ENCODE measurements at places on chromosomes 11 and 22.
A peak's percentile ranks its signal among the peaks of the same experiment; 100 is the strongest.

- DNase-seq: no peak
Observed at GRCh38 chr11:2775083-2775625, 75.4 kb upstream of the KCNQ1OT1 start.

- no peak for DNase-seq
Observed at GRCh38 chr11:57175478-57175877, 6.3 kb upstream of the LRRC55 start.

GRCh38 chr11:117985953-117986887 lies at the start of gene IL10RA:
TSS of gene IL10RA (plus strand) at chr11:117986394. CDS start at chr11:117986468, 74 bp downstream.
- DNase-seq: peak; percentile 63

GRCh38 chr11:18012122-18012905 lies 533 bp downstream of the SERGEF start:
- no peak for DNase-seq

GRCh38 chr22:44750481-44750880 lies 1.9 kb upstream of the ARHGAP8 start:
- DNase-seq: no peak

- no peak for DNase-seq
Observed at GRCh38 chr11:16047073-16047472, 309.3 kb downstream of the SOX6 start.

DNA sequence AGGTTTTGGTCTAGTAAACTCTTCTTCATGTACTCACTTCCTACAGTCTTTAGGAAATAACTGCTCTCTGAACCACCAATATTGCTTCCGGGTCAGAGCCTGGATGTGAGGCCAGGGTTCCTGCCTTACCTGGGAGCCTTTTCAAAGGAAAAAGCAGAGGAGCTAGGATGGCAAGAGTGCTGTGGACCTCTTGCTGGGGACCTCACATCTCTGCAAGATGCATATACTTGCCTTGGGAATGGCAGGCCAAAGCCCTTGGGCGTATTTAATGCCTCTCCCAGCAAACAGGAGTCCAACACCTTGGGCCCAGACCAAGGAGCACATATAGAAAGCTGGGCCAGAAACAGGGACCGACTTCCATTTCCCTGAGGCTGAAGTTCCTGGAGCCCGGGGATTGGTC lies 5.3 kb downstream of the GLB1L2 start:
- DNase-seq: no peak

GRCh38 chr11:8101421-8101820 lies 20.4 kb downstream of the TUB start:
- DNase-seq: no peak

- no peak for DNase-seq
Observed at GRCh38 chr11:73478737-73479347, 102.6 kb downstream of the RELT start.

- no peak for DNase-seq
Observed at GRCh38 chr11:34160049-34160721, 54.8 kb downstream of the NAT10 start.

GRCh38 chr11:119305556-119306372 lies 11.2 kb downstream of the MCAM start:
- no peak for DNase-seq

- no peak for DNase-seq
Observed at GRCh38 chr11:132184079-132184478, 813.7 kb downstream of the NTM start.

DNA sequence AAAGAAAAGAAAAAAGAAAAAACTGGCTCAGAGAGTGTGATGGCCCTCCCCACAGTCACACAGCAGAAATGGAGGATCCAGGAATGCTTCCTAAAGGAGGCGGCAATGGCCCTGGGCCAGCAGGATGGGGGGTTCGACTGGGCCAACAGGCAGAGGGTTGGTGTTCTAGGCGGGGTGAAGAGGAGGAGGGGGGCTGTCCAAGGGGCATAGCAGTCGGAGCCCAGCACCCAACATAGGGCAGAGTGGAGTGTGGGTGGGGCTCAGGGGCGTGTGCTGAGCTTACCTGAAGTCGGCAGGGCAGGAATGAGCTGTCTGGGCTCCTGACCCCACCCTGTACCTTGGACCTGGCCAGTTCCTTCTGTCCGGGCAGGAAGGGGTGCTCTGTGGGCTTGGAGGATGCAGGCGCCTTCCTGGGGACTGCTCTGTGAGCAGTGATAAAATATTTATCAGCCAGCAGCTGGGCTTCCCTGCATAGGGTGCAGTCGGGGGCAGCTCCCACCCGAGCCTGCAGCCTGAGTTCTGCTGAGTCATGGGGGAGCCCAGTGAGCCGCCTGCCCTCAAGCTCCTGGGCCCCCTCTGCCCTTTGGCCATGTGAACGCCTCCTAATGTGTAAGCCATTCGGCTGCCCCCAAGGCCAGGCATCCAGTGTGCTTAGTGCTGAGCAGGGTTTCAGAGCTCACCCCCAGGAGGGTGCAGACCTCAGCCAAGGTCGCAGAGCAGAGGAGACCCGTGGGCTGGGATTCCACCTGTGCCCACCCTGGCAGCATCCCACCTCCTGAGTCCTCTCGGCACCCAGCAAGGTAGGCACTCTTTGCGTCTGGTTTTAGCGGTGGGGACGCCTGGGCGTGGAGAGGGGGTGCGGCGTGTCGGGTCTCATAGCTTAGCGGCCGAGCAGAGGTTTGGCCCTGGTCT lies 25.3 kb upstream of the PRR5 start:
- DNase-seq: no peak

DNA sequence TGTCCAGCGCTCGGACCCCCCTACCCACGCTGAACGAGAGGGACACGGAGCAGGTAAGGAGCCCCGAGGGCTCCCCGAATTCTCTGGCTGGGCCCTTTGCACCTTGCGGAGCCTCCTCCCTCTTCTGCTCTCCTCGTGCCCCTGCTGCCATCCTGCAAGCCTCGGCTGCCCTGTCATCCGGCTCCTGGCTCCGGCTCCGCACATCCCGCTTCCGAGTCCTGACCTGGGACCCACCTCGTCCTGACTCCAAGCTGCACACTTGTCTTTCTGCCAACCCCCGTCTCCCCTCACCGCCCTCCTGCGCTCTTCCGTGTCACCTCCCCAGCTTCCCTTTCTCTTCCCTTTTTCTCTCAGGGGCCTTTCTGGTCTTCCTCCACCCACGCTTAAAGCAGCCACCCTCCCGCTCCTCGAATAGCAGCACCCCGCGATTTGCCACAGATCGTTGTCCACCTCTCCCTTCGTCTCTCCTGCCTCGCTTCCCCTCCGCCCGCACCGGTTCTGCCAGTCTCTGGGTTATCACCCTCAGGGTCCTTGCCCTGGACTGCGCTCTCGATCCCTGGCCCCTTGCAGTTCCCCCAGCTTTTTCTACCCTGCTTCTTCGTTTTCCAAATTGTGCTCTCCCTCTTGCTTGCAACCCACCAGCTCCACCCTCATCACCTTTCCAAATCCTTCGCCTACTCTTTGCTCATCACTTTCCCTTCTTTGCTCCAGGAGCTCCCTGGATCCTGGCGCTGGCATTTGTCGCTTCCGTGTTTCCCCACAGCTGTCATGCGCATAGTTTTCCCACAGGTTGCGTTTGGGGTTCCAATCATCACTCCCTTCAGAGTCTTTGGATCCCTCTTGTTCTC lies 822 bp downstream of the MARK2 start:
- no peak for DNase-seq

Data from activated CD4-positive, alpha-beta T cell treated with anti-CD3 and anti-CD28 coated beads for 24 hours (primary cell).